Glomerular endothelial cell (primary cell): ENCODE measurements at places on chromosomes 3 and 15.
A peak's percentile ranks its signal among the peaks of the same experiment; 100 is the strongest.

- no peak for DNase-seq
These were observed 190.0 kb downstream of the PLCH1 start for GRCh38 chr3:155554777-155555451.

DNA sequence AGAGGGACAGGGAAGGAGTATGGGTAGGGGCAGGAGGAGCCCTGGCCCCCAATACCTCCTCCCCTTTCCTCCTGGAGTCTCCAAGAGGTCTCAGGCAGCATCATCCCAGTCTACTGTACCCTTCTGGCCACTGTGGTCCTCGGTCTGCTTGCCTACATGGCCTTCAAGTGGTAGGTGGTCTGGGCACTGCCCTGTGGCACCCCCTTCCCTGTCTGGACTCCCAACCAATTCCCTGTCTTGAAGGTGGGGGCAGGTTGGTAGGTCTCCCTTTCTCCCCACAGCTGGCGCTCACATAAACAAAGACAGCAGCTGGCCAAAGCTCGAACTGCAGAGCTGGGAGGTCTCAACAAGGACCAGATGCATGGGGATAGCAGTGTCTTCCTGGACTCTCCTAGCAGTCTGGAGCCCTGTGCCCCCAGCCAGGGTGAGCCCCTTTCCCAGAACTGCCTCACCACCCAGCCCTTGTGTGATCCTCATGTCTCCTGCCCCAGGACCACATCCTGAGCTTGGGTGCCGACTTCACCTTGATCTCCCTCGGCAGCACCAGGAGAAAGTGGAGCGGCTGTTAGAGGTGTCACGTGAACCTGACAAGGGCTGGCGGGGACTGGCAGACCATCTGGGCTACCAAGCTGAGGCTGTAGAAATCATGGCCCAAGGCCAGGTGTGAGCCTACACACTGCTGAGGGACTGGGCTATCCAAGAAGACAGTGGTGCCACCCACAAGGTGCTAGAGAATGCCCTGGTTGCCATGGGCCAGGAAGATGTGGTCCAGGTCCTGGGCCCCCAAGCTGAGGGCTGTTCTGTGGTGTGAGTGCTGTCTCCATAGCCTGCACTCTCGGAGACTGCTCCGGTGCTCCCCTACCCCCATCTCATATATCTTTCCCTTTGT is 33.1 kb downstream of the NBEAL2 start:
- DNase-seq = no peak

DNA sequence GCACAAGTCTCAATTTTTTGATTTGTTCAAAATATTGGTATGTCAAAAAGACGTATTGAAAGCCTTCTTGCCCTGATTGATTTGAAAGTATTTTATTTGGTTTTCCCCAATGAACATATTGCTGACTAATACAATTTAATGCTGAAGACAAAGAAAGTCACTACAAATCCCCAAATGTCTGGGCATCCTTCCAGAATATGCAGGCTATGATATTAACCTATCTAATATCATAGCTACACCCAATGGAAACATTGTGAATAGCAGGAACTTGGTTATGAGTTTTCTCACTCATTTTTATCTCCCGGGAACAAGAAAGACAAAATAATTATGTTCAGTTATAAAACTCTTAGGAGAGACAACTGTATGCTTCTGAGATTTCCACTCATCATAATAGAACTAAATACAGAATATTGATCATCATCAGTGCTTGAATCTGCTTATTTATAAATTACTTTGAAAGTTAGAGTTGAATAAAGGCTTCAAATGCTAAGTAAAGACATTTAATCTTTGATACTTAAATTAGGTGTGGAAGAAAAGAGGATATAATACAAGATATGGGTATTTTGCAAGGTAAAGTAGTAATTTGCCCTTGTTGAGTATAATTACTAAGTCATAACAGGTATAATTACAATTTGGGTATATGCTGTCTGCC is 483.9 kb downstream of the RBMS3 start:
- DNase-seq = peak; percentile 93

GRCh38 chr15:45468294-45468693 is 54.3 kb downstream of the SLC30A4 start:
- no peak for DNase-seq

DNA sequence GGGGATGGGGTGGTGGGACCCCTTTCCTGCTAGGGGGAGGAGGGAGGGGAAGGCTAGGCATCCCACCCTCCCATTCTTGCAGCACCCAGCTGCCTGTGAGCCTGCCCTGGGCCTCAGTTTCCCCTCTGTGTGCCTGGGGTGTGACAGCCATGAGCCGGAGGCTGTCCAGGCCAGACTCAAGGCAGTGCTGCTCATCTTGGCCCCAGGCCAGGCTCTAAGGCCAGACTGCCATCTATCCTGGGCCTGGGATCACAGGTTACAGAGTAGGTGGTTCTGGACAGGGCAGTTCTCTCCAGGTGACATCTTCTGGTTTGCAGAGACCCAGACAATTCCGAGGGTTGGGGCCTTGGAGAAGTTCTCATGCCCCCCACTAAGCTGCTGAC is 3.3 kb upstream of the VILL start:
- no peak for DNase-seq

DNA sequence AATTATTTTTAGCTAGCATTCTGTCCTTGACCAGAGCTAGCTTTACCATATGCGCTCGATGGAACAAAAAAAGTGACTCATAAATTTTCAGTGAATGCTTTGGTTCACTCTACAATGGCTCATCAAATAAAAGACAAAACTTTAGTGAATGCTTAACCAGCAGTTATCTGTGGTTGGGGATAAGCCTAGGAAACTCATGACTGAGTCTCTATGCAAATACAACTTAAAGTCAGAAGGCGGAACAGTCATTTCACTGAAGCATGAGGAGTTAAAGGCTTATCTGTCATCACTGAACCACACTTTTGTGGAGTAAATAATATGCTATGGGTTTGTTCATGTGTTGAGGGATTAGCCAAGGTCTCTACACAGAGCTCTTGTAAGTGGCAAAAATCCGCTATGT is 308.4 kb downstream of the SQOR start:
- DNase-seq = no peak

DNA sequence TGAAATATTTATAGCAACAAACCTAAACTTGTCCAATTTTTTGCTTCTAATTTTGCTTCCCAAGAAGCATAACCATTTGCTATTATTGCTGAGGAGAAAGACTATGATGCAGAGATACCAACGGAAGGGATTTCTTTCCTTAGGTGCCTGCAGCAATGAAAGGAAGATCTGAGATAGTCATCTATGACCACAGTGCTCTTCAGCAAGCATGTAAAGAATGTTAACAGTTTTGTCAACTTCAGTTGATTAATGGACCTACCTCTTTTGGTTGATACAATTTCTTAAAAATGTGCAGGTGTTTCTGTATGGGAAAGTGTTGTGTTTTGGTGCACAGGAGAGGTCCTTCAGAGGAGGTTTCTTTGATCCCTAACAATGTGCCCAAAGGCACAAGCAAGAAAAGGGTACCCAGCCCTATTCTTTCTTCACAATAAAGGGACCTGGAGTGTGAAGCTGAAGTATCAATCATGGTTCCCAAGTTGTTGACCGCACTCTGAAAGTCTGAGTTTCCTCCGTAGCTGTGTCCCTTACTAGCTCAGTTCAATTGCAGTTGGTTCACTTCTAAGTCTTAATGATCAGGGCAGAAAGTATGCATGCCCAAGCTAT is 307.7 kb upstream of the KCNH8 start:
- no peak for DNase-seq

DNA sequence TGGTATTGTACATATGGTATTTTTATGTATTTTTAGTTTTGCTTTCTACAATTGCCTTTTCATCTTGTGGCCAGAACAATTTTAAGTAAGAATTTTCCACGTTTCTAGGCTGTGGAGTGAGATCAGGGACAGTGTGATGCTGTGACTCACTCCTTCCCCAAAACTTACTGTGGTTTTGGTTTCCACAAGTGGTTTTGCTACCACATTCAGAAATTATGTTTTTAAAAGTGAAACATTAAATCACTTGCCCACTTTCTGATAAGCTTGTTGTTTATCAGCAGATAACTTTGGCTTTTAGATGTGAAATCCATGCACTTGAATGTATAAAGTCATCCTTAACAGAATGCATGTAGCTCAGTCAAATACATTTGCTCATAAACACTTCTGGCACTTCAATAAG is 192.2 kb upstream of the THRB start:
- no peak for DNase-seq

- DNase-seq = no peak
These were observed 828 bp upstream of the VWA5B2 start for GRCh38 chr3:184228376-184229137.

DNA sequence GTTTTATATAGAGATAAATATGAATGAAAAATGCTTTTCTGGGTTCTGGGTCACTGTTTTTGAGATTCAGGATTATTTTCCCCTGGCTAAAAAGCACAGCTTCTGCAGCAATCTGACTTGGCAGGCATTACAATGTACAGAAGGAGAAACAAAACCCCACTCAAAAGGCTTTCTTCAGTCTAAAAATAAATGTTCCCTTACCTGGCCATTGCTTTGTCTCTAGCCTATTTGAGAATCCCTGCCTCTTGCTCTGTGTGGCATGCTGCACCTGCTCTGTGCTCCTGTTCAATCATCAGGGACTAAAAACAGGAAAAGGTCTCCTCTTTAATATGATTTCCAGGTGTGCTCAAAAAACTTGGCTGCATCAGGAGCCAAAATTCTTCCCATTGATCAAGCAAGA is 187.4 kb upstream of the STAC start:
- DNase-seq = no peak

GRCh38 chr15:65414841-65415621 is 7.7 kb downstream of the IGDCC4 start:
- no peak for DNase-seq

GRCh38 chr3:15199493-15200105 is 6.4 kb upstream of the CAPN7 start:
- no peak for DNase-seq

GRCh38 chr15:33500432-33501195 is 189.8 kb downstream of the RYR3 start:
- DNase-seq = no peak

- no peak for DNase-seq
These were observed 50.2 kb upstream of the MTMR10 start for GRCh38 chr15:31041610-31042009.

- no peak for DNase-seq
These were observed 12.7 kb downstream of the LYSMD4 start for GRCh38 chr15:99720533-99720932.

- no peak for DNase-seq
These were observed 83.5 kb upstream of the VGLL4 start for GRCh38 chr3:11727207-11727606.

DNA sequence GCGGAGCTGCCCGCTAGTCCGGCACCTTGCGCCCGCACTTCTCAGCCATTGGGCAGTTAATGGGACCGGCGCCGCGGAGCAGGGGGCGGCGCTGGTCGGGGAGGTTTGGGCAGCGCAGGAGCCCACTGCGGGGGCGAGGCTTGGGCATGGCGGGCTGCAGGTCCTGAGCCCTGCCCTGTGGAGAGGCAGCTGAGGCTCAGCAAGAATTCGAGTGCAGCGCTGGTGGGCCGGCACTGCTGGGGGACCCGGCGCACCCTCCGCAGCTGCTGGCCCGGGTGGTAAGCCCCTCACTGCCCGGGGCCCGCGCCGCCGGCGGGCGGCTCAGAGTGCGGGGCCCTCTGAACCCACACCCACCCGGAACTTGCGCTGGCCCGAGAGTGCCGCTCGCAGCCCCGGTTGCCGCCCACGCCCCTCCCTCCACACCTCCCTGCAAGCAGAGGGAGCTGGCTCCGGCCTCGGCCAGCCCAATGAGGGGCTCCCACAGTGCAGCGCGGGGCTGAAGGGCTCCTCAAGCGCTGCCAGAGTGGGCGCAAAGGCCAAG is 835.0 kb downstream of the TBL1XR1 start:
- DNase-seq = no peak

GRCh38 chr15:90552162-90552928 is 22.6 kb downstream of the CRTC3 start:
- no peak for DNase-seq

DNA sequence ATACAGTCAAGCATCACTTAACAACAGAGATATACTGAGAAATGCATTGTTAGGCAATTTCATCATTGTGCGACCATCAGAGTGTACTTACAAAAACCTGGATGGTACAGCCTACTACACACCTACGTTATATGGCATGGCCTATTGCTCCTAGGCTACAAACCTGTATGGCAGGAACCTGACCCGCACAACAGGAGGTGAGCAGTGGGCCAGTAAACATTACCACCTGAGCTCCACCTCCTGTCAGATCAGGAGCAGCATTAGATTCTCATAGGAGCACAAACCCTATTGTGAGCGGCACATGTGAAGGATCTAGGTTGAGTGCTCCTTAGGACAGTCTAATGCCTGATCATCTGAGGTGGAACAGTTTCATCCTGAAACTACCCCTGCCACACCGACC is 89.7 kb downstream of the SCAPER start:
- DNase-seq = no peak

DNA sequence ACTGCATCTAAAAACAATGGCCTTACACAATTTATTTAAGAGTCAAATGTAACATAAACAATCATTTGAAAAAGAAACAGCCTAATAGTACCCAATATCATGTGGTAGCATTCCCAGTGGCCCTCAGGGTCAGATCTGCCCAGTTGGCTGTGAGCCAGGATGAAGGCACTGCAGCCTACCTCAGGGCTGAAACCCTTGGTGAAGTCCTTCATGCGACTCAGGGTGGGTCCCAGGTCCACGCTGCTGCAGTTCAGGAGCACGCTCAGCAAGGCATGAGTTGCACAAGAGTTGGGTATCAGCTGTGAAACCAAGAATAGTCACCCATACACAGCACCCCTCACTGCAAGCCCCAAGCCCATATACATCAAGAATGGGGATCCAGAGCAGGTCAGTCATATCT is 37.1 kb downstream of the SEMA3G start:
- no peak for DNase-seq

DNA sequence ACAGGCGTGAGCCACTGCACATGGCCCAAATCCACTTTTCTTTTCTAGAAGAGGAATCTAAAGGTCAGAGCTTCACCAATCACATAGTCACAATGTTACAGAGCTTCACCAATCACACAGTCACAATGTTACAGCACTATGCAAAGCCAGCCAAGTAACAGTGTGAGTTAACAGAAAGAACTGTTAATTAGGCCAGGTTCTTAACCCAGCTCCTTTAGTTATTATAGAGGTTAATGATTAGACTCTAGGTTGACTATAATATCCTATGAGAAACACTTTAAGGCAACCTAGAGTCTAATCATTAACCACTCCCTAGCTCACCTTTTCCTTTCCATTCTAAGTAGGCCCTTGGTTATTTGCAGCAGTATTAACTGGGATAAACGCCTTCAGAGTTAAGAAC is 54.0 kb downstream of the TASOR start:
- DNase-seq = no peak

- no peak for DNase-seq
These were observed 427.7 kb downstream of the GABRG3 start for GRCh38 chr15:27398631-27399161.
